G401 (cell line): ENCODE measurements at places on chromosomes 12 and 14. TPM values are rescaled to one million over a fixed set of nuclear protein-coding genes. Genes with fewer than 3 reads are reported as not detected.

The EXD2 gene
- total RNA-seq, result 10.3 and 20.4 TPM in 2 replicates

The KERA gene
- not detected in 2 replicates for total RNA-seq

The HOXC5 gene
- not detected in 2 replicates for total RNA-seq

GRCh38 chr14:92247341-92247740 is 75.6 kb upstream of the SLC24A4 start:
- no peak for DNase-seq

DNA sequence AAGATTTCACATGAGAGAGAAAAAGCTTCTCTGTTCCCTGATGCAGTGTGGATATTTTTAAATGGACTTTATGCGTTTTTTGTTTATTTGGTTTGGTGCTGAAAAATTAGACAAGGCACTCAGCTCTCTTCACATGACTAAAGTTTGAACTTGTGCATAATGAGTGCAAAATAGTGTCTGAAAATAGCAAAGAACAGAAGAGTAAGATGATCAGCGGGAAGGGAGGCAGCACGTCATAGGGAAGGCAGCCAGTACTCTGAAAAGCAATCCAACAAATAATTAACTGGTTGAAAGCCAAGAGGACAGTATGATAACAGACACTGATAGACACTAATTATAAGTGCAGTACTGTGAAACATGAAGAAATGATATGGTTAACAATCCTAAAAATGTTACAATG is 46.6 kb upstream of the CDKN3 start:
- peak; percentile 85 for DNase-seq

- DNase-seq, result peak; percentile 61
Measured at GRCh38 chr14:44384093-44384492, 123.0 kb downstream of the FSCB start.

GRCh38 chr12:32821710-32822109 is 66.0 kb upstream of the YARS2 start:
- peak; percentile 19 for DNase-seq

GRCh38 chr12:83801972-83802371 is 1110.6 kb downstream of the SLC6A15 start:
- no peak for DNase-seq

DNA sequence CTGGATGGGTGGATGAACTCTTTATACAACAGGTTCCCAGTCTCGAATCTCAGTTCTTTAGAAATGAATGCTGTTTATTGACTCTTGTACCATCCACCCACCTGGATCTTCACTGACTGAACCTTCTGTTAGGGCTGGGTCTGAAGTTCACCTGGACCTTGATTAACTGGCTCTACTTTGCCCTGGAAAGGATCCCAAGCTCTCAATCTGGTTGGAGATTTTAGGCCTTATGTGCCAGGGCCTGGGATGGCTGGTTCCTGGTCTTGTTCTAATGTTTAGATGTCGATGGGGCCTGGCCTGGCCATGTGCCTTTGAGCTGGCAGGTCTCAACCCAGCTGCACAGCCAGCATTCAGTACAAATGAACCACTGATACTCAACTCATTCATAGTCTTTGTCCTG is 76.5 kb upstream of the MED13L start:
- peak; percentile 37 for DNase-seq

DNA sequence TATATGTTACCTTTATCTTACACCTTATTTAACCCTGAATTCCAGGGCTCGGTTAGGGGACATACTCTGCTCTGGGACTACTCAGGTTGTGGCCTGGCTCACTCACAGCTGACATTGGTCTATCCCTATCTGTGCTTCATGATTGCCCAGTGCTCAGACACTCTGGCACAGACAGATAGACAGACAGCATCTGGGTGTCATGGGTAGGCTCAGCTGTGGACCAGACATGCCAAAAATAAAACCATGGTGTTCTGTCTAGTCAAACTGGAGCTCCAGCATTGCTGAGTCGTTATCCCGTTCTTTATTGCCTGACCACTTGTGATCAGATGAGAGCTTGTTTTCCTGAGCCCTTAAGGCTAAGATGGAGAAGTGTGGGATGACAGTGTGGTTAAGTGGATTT is 29.0 kb downstream of the FBXW8 start:
- no peak for DNase-seq

- no peak for DNase-seq
Measured at GRCh38 chr14:92930737-92931602, 8.0 kb downstream of the CHGA start.

DNA sequence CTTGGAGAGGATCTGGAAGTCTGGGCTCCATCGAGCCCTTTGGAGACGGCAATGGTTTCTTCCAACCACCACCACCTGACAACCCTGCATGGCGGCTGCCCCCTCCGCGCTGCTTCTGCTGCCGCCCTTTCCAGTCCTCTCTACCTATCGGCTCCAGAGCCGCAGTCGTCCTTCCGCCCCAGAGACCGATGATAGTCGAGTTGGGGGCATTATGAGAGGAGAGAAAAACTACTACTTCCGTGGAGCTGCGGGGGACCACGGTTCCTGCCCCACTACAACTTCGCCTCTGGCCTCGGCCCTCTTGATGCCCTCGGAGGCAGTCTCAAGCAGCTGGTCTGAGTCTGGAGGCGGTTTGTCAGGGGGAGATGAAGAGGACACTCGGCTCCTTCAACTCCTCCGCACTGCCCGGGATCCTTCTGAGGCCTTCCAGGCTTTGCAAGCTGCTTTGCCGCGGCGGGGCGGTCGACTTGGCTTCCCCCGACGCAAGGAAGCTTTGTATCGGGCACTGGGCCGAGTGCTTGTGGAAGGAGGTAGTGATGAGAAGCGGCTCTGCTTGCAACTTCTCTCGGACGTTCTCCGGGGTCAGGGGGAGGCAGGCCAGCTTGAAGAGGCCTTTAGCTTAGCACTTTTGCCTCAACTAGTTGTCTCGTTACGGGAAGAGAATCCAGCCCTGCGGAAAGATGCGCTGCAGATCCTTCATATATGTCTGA is 499 bp downstream of the TOGARAM1 start:
- DNase-seq, result peak; percentile 69
